Activated T-helper 1 cell treated with anti-CD3 and anti-CD28 coated beads, Interleukin-2, amount 50 U/mL, for 16 hours (primary cell): ENCODE measurements at places on chromosomes 12 and 14.

DNA sequence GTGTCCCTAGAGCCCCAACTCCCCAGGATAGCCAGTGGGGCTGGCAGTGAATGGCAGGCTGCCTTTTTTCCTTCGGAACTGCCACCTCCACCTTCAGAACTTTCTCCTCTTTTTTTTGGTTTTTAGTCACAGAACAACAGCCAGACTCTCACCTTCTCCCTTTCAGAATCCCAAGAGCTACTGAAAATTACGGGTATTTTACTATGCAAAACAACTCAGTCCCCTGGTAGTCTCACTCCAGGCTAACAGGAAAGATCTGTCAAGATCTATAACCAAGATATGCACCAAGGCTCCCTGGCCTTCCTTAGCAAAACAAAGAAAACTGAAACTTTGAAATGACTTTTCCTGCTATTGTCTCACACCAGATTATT, 12.5 kb downstream of the PLEKHG6 start:
- DNase-seq = no peak

GRCh38 chr14:21093769-21094681, 4.4 kb downstream of the ZNF219 start:
- no peak for DNase-seq

GRCh38 chr12:77888611-77889010, 57.9 kb downstream of the NAV3 start:
- no peak for DNase-seq

DNA sequence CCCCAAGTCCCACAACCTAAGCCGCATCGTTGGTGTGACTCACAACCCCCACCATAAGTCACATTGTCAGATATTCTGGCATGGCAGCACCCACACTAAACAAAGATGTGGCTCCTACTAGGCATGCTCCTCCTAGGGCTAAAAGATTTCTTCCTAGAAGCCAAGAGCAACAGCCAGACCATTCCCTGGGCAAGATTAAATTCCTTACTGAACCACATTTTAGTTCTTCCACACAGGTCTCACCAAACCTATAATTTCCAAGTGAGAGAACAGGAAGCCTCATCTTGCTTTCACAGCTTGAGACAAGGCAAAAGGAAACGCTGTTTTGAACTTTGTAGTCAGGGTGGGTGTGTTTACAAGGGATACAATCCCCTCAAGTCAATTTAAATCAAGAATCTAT, 632.8 kb downstream of the DIO2 start:
- DNase-seq = no peak

DNA sequence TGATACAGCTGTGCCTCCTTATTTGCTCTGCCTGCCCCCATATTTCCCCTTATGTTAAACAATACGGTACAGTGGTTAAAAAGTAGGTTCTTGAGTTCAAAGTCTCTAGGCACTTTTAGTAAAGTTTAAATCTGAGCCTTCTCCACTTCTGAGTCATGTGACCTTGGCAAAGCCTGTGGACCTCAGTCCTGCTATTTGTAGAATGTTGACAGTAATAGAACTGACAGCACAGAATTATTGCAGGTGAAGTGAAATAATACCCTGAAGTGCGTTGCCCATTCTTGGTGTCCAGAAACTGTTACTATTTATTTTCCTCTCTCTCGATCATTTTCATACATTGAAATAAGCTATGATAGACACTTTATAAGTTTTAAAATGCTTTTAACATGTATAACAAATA, 499.7 kb downstream of the EGLN3 start:
- DNase-seq = no peak

DNA sequence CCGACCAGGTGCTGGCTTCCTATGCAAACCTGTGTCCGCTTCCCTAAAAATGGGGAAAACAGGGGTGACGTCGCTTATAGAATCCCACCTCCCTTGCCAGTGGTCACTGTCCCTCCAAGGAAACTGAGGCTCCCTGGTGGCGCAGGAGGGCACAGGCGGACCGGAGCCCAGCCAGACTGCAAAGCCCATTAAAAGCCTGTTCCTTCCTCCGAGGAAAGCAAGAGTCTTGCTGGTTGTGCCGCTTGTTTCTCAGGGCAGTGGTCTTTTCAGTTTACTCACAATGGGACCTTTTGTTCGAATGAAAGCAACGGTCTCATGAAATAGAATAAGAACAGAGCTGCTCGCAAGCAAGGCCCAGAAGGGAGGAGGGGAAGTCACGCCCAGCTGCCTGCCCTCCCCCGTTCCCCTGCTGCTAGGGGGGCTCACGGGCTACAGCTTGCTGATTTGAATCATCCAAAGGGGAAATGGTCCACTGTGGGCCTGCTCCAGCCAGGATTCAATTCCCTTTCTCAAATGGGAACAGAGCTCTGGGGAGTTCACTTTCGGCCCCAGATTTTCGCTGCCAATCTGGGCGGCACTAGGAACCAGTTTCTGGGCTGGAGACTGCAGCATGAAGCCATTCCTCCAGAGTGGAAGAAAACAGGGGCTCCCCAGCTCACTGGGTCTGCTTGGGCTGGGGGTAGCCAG, 4.6 kb upstream of the SELPLG start:
- no peak for DNase-seq

GRCh38 chr14:34122650-34123049, 171.8 kb upstream of the EGLN3 start:
- no peak for DNase-seq

DNA sequence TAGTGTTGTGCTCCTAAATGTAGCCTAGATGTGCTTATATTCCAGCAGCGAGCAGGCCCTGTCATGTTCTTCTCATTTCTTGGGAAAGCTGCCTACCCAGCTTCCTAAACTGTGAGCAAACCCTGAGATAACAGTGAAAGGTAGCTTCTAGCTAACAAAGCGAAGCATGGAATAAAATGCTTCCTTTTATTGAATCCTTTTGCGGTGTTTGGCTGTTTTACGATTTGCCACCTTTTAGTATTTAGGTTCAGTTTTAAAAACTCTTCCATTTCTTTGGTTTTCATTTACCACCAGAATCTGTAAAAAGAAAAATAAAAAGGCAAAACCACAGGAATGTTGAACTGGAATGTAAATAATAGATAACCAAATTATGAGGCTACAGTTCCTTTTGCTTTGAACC, 5.0 kb upstream of the PKP2 start:
- DNase-seq = no peak

DNA sequence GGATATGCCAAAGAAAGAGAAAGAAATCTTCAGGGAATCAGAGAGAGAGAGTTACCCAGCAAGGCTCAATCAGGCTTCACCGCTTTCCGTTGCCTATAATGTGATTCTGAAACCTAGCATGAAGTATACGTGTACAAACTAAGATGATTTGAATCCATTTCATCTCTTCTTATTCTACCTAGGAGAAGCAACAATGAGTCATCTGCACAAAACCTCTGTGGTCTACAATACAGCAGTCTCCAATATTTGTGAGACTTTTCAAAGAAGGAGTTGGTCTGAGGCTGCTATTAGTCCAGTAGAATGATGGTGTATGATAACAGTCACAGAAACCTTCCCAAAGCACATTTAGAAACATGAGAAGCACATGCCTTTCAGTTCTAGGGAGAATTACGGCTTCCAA, 141.9 kb downstream of the C12orf42 start:
- no peak for DNase-seq
